ENCODE measurements at places on chromosomes 7 and 10. TPM values are rescaled to one million over a fixed set of nuclear protein-coding genes. Genes with fewer than 3 reads are reported as not detected.

DNA sequence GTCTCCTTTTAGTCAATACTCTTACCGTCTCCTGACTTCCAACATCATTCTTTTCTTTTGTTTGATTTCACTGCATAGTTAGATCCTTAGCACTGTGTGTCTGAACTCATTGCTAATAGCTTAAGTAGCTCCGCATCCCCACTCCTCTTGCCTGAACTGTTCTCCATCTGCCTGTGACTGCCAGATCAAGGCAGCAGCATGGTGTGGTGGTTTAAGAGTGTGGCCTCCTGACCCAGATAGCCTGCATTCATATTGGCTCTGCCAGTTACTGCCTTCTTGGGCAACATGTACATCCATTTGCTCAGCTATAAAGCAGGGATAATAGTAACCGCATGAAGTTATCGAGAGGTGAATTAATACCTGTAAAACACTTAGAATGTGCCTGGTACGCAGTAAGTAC is 50.8 kb downstream of the SUFU start:
- DNase-seq: no peak

DNA sequence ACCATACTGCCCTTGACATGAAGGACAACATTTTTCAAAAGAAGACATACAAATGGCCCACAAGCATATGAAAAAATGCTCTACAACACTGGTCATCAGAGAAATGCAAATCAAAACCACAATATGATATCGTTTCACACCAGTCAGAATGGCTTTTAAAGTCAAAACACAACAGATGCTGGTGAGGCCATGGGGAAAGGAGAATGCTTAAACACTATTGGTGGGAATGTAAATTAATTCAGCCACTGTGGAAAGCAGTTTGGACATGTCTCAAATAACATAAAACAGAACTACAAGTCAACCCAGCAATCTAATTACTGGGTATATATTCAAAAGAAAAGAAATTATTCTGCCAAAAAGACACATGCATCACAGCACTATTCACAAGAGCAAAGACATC is 4.2 kb upstream of the NT5C3A start:
- DNase-seq: no peak

DNA sequence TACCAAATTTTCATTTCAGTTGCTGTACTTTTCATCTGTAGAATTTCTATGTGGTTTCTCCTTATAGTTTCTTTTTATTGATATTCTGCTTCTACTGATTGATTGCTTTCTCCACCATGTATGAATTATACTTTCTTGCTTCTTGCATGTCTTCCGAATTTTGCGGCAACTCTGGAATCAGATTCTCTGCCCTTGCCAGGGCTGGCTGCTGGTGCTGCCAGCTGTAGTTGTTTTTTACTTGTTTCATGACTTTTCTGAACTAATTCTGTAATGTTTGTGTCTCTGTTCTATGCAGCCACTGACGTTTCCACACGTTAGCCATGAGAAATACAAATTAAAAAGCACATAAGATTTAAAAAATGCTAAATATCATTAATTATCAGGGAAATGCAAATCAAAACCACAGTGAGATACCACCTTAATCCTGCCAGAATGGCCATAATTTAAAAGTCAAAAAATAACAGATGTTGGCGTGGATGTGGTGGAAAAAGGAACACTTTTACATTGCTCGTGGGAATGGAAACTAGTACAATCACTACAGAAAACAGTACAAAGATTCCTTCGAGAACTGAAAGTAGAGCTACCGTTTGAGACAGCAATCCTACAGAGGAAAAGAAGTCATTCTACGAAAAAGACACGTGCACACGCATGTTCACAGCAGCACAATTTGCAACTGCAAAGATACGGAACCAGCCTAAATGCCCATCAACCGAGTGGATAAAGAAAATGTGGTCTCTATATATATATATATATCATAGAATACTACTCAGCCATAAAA is 51.5 kb downstream of the MAD1L1 start:
- no peak for DNase-seq

DNA sequence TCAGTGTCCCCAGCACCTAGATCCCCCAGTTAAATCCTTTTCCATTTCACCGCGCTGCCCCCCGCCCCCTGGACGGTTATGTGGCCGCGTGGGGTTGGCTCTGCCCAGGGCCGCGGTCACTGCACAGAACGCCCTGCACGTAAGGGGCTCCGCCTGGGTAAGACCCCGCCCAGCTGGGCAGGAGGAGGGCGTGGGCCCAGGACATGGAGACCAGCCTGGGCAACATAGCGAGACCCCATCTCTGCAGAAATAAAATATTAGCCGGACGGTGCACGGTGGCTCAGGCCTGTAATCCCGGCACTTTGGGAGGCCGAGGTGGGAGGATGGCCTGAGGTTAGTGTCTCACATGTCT is 650 bp upstream of the ZFAND2A start:
- no peak for DNase-seq

DNA sequence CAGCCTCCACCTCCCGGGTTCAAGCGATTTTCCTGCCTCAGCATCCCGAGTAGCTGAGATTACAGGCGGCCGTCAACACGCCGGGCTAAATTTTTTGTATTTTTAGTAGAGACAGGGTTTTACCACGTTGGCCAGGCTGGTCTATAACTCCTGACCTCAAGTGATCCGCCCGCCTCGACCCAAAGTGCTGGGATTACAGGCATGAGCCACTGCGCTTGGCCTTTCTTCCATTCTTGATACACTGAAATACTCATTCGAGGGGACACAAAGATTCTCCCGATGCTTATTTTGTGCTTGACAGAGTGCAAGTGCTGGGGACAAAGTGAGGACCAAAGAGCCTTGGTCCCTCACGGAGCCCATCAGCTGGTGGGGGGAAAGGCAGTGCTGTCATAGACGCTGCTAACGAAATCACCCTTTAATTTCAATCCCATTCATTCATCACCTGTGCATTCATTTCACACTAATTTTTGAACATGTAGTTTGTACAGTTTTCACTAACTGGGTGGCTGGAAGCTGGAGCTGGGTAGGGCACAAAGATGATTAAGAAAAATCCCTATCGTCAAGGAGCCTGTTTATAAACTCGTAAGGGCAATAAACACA is 621 bp upstream of the FAM133B start:
- no peak for DNase-seq

GRCh38 chr10:86003201-86003621 is 363.4 kb downstream of the GRID1 start:
- DNase-seq: no peak

DNA sequence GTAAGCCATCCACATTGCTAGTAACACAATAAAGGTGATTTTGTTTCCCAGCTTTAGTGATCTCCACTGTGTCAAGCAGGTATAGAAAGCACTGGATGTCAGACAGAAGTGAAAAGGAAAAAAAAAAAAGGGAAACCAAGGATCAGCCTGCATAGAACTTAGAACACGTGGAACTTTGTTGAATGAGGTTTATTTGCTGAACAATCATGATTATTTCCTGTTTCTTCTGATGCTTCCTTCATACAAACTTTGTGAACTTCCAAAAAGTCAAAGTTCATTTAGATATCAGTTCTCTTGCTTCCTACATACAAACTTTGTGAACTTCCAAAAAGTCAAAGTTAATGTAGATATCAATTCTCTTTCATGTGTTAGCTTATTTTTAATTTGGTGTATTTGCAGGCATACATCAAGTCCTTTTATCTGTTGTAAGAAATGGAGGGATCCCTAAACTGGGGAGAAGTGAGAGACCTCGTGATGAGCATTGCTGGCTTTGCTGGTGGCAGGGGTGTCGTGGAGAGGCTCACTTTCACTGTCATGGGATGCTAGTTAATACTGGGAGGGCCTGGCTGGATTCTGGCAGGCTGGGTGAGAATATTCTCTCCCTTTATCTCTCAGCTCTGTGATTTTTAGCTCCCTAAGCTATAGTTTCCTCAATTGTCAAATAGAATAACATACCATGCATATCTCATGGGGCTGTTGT is 298.4 kb downstream of the INHBA start:
- no peak for DNase-seq

DNA sequence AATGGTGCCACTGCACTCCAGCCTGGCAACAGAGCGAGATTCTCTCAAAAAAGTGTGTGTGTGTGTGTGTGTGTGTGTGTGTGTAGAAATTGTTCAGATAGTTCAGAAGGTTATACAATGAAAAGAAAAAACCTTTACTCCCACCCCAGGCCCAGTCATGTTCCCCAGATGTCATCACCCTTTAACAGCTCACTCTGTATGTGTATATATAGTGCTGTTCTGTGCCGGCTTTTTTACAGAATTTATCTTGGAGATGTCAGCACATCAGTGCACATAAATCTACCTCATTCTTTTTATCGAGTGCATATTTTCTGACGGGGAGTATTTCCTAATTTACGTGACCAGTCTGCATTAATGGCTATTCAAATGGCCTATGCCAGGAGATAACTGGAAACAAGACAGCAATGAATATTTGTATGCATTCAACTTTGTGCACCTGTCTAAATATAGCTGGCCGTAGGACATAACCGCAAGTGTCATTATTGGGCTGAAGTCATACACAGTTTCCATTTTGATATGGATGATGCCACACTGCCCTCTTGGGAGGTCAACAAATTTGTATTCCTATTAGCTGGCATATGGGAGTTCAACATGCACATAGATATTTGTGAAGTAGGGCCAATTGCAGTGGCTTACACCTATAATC is 11.7 kb downstream of the NIPSNAP2 start:
- no peak for DNase-seq

GRCh38 chr7:54189330-54189729 is 352.8 kb upstream of the VSTM2A start:
- no peak for DNase-seq

- no peak for DNase-seq
These were observed 110.3 kb upstream of the ARID5B start for GRCh38 chr10:61791216-61791615.

DNA sequence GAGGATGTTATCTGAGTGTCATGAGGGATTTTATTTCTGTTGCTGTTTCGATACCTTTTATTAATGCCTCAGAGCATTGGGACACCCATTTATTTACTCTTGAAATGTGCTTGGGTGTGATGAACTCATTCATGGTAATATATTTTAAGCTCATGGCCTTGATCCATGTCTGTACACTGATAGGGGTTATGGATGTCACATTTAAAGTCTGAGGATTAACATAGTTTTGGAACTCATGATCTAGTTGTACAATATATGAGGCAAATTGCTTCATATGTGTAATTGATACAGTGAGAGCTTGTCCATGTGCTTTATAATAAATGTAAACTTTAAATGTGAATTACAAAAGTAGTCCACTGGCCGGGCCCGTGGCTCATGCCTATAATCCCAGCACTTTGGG is 23.0 kb upstream of the ZRANB1 start:
- no peak for DNase-seq

DNA sequence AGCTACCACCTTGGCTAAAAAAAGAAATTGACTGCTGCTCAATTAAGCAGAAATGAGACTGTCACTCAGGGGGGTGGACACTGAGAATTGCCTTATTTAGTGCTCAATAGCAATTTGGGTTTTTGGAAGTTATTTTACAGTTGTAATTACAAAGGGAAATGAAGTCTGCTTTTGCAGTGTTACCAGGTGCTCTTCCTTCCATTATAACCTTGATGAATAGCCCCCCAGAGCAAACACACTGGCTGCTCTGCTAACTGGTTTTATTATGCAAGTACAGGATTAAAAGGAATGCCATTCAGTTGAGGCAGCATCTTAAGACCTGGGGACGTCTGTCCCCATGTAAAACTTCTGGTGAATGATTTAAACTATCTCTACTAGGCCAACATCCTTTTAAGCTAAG is 191.0 kb downstream of the EVX1 start:
- no peak for DNase-seq

- no peak for DNase-seq
These were observed 101.7 kb downstream of the SLC16A9 start for GRCh38 chr10:59607970-59608369.

DNA sequence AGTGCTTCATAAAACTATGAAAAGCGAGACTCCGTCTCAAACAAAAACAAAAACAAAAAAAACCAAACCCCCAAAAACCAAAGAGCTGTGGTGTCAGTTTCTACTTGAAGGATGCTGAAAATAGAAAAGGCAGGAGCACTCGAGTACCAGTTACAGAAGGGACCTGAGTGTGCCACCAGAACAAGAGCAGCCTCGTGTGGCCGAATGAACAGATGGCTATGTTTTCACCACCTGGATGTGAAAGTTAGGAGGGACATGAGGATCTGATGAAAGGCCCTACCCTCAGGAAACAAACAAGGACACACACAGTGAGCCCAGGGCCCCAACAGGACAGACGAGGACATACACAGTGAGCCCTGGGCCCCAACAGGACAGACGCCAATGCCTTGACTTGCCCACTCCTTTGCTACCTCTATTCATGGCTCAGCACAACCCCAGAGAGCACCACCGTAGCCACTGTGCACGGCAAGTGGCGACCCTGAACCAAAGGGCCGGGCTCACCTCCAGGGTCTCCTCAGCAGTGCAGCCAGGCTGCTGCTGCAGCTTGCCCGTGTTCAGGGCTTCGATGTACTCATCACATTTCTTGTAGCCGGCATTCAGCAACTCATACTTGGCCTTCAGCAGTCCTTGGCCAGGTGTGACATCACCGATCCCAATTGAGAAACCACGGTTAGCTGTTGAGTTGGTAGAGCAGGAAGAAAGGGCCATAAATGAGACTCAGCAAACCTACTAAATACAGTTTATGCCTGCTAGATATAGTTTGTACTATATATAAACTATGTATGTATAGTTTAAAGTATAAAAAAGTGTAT is 24.9 kb downstream of the POLR3A start:
- no peak for DNase-seq

- no peak for DNase-seq
These were observed 148.5 kb downstream of the POLR1F start for GRCh38 chr7:19560111-19560883.

GRCh38 chr10:43644252-43644651 is 4.4 kb downstream of the ZNF32 start:
- DNase-seq: no peak

DNA sequence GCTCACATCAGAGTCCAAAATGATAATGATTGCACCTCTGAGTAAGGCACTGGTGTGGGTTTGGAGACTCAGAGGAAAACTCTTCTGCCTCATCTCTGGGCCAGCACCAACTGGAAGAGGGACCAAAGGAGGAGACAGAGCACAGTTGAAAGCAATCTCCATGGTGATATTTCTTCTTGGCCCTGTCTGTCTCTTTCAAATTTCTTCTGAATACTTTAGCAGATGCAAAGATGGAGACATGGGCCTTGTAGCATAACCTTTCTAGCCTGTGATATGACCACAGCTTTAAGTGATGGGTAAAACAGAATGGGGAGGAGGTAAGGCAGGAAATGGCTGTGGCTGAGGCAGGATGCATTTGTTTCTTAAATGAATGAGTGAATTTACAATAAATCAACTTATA is 12.2 kb upstream of the GIMAP7 start:
- DNase-seq: no peak

GRCh38 chr7:43926798-43927123 is 525 bp downstream of the UBE2D4 start:
- no peak for DNase-seq

DNA sequence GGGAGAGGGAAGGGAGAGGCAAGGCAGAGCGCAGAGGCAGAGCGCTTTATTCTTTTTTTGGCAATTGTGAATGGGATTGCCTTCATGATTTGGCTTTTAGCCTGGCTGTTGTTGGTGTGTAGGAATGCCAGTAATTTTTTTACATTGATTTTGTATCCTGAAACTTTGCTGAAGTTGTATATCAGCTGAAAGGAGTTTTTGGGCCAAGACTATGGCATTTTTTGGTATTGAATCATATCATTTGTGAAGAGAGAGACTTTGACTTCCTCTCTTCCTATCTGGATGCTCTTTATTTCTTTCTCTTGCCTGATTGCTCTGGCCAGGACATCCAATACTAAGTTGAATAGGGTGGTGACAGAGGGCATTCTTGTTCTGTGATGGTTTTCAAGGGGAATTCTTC is 291.3 kb downstream of the REEP3 start:
- DNase-seq: no peak

Gene IFIT2
- 2.3 TPM for total RNA-seq

Gene UNCX
- not detected for total RNA-seq

Gene CHRM2
- total RNA-seq: 40.9 TPM

Gene BHLHA15
- 1.0 TPM for total RNA-seq

Gene EN2
- total RNA-seq: not detected

Gene EPC1
- total RNA-seq: 57.8 TPM
